ENCODE measurements at places on chromosomes 3 and 15.

GRCh38 chr3:194399874-194400411 is 877 bp upstream of the GP5 start:
- DNase-seq = no peak

- DNase-seq = no peak
These were observed 68.7 kb upstream of the NMNAT3 start for GRCh38 chr3:139746481-139746880.

- no peak for DNase-seq
These were observed 73.0 kb downstream of the MGLL start for GRCh38 chr3:127749361-127749760.

DNA sequence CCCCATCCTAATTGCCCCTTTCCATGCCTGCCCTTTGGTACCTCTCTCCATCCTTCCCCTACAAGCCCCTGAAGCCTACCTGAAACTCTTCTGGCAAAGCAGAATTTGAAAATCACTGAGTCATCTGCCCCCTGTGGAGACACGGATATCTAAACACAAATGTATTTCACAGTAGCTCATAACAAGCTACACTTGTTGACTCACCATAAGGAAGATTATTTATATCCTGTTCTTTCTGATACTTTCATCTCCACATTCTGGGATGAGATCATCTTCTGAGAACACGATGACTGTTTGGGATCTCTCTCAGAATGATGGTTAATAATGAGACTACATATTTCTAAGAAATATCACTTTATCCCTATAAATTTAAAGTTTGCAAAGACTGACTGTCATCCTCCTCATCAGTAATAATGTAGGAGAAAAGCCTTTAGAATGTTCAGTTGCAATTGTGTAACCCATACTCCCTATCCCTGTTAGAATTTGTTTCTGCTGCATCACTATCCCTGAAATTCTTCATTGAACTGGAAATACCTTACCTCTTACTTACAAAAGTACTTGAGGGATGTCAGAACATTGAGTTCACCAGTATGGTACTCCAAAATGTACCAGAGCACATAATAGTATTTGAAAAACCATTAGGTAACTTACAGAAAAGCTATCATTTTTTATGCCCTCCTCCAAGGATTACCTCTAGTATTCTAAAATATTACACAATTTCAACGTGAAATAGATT is 116.1 kb upstream of the IL12A start:
- no peak for DNase-seq

- no peak for DNase-seq
These were observed 337.8 kb upstream of the TBC1D5 start for GRCh38 chr3:18080198-18080689.

- DNase-seq = no peak
These were observed 343.2 kb upstream of the ADAMTS9 start for GRCh38 chr3:65030847-65031463.

Measured in amygdala (tissue), 56 donors.